Kidney (tissue), 22 donors: ENCODE measurements at places on chromosomes 6 and 20. TPM values are rescaled to one million over a fixed set of nuclear protein-coding genes. Genes with fewer than 3 reads are reported as not detected.

The OR2H1 gene
- not detected for total RNA-seq

- DNase-seq: peak; percentile 82
Observed at GRCh38 chr6:42781796-42782688, at the start of gene BICRAL. TSS of gene BICRAL (plus strand) at chr6:42782052. CDS start at chr6:42822023, 39,971 bp downstream.

DNA sequence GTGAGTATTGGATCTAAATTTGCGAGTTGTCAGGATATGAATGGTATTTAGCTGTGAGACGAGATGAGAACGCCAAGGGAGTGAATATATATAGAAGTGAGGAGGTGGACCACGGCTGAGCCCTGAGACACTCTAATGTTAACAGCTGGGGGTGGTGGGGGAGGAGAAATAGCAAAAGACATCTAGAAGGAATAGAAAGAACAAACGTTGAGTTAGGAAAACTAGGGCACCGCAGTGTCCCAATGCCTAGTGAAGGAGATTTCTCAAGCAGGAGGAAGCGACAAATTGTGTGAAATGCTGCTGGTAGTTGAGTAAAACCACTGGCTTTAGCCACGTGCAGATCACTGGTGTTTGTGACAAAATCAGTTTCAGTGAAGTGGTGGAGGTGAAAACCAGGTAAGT lies 56.9 kb downstream of the CD164 start:
- DNase-seq: no peak

The APOM gene
- 4.6 TPM for total RNA-seq

DNA sequence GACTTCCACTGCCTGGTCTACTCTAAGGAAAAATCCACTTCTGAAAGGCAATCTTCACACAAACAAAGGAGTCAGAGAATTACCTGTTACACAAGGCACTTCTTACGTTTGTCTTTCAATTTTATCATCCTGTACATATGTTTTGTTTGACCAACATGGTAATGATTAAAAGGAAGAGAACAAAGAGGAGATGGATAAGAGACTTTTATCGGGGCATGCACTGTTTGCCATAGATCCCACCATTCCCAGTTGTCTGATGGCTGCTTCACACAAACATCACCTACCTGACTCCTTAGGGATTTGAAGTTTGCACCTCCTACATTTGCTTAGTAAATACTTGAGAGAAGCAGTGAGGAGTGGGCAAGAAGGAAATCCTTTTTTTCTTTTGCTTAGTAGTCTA lies 87.1 kb downstream of the BFSP1 start:
- DNase-seq: no peak

DNA sequence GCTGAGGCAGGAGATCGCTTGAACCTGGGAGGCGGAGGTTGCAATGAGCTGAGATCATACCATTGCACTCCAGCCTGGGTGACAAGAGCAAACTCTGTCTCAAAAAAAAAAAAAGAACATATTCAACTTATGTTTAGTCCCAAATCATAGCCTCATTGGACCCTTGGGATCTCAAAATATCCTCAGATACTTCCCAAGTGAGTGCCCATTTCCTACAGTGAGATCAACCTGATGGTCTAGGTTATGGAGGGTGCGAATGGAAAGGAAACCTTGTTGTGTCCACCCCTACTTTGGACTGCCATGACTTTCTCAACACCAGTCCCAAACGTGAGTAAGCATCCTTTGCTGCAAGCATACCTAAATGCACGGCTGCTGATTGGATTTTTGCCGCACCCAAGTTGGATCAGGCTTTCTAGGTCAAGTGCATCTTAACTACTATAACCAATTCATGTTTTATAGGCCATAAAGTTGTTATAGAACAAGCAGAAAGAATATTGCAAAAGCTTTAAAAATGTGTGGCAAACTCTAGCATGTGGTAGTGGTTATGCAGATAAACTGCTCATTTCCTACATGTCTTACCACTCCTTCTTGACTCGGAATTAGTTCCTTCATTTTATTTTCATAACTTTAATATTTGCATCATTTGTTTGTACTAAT lies 131.2 kb downstream of the PLEKHG1 start:
- no peak for DNase-seq

GRCh38 chr6:158605266-158605878 lies 39.2 kb downstream of the DYNLT1 start:
- peak; percentile 85 for DNase-seq

The WFDC12 gene
- total RNA-seq: 1.4 TPM
